Stimulated activated CD8-positive, alpha-beta memory T cell treated with anti-CD3 and anti-CD28 coated beads, Interleukin-15, amount 100 ng/mL, for 4 hours (primary cell): ENCODE measurements at places on chromosomes 12 and 14.

GRCh38 chr12:64256166-64256800 is 34.2 kb upstream of the KICS2 start:
- no peak for DNase-seq

DNA sequence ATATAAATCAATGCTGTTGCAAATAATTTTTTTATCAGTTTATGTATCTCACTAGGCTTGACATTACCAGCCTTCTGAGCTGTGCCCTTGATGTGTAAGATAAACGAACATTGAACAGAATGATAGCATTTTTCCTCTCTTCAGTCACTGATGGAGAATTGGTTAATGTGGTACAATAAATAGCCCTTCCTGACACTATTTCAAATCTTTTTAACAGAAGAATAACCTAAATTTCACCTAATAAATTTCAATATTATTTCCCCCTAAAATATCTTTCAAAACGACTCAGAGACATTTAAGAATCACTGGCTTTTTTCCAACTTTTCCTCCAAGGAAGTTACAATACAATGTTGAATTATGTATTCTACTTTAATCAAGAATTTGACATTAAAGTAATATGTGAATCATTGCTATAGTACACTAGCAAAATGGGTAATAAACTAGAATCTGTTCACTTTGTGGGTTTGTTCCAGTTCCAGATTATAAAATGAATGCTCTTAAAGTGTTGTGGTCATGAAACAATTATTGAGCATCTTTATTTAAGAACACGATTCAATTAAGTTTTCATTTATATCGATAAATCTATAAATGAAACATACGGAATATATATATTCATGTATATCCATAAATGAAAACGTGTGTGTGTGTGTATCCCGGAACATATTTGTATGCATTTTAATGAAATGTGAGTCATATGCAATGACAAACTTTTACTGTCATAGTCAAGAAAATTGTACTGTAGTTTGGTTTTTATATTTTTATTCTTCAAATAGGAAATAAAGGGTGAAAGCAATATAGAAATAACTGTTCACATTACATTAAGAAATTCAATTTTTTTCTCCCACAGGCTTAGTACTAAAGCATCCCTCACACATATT is 2.5 kb upstream of the ATP2B1 start:
- no peak for DNase-seq

DNA sequence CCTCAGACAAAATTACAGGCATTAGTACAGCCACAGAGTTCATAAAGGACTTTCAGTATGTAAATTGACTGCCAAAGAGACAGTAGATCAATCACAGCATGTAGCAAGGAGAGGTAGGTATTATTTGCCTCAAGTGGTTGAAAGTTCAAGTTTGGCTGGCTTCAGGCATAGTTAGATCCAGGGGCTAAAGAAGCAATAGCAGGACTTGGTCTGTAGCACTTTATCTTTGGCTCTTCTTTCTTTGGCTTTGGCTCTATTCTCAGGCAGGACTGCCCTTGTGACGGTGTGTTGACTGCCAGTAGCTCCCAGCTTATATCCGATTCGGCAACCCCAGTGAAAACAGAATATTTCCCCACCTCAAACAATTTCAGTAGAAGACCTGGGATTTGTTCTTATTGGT is 346.0 kb upstream of the TBX3 start:
- no peak for DNase-seq

DNA sequence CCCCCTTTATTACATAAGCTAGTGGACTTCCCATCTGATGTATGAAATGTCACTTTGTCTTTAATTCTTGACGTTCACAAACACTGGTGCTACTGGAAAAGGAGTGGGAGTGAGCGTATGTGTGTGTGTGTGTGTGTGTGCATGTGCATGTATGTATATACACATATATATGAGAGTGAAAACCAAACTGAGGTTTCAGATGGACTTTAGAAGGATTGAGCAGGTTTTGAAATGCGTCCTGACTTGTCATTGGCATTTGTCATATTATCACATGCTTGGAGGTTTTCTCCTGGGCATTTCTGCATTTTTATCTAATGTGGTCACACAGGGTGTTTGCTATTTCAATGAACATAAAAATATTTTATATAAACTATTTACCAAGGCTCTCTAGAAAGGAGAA is 1085.9 kb downstream of the BCL11B start:
- no peak for DNase-seq

DNA sequence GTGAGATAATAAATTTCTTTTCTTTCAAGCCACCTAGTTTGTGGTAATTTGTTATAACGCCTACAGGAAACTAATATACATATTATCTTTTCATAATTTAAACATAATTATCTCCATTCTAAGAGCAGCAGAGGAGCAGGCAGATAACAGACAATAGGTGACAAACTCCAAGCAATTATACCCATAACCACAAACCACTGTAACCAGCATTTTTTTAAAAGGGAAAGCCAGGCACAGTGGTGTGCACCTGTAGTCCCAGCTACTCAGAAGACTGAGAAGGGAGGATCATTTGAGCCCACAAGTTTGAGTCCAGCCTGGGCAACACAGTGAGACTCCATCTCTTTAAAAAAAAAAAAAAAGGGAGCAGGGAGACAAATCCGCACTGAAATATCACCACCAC is 54.9 kb downstream of the ATF7 start:
- DNase-seq, result no peak

DNA sequence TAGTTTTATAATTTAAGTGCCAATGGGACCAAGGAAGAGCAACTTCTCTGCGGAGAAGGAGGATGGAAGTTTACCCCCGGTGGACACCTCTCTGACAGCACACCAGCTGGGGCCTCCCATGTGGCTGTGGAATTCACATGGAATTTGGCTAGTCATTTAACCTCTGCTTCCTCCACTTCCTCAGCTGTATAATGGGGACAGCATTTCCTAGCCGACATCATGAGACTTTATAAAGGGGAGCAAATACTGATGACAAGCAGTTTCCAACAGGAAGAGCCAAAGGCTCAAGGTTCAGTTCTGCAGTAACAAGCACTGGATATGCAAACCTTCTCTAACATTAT is 7.5 kb downstream of the DUSP6 start:
- DNase-seq, result no peak

GRCh38 chr12:109744986-109745942 is 31.6 kb downstream of the FAM222A start:
- no peak for DNase-seq

GRCh38 chr12:48910196-48910595 is 15.1 kb downstream of the FKBP11 start:
- no peak for DNase-seq

DNA sequence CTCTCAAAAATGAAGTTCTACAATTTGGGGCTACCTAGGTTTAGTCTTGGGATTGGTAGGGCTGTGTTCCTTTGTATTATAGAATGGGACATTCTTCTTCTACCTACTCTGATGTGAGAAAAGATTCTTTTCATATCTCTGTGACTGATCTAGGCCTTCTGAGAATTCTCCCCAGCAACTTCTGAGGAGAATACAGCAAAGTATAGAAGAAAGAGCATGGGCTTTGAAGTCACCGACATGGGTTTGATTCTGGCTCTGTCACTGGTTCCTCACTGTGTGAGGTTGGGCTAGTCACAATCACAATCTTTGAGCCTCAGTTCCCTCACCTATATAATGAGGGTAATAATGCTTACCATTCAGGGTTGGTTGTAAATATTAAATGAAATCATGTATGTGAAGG is 5.0 kb downstream of the ATN1 start:
- no peak for DNase-seq

- no peak for DNase-seq
These were observed 3.3 kb downstream of the ENO2 start for GRCh38 chr12:6917491-6918231.

DNA sequence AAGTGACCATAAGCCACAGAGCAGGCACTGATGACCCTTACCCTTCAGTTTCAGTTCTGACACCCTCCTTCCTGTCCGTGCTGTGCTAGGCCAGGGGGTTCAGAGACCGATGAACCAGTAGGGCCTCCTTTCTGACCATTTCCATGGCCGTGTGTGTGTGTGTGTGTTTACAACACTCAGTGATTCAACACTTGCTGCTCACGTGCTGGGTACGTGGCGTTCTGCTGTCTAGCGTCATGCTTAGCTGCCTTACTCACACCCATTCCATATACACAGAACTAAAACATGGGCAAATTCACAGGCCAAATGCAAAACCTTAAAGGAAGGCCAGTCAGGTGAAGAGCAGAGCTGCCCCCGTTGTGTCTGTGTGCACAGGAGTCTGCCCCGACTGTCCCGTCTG is 67.5 kb downstream of the DNAH10 start:
- DNase-seq, result no peak

DNA sequence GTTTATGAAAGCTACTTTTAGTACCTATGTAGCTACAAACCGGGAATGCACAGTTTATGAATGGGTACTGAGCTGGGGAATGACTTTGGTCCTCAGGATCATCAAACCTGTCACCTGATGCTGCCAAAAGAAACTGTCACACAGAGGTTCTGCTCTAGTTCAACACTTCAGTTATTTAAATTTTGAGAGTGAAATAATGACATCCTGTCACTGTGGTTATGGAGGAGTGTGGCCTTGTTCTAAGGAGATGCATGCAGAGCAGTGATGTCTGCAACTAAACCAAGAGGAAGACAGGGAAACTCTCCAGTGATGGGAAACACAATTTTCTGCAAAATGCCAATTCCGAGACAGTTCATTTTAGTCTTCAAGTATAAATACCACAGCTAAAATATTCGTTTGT is 4.8 kb upstream of the AEBP2 start:
- no peak for DNase-seq

DNA sequence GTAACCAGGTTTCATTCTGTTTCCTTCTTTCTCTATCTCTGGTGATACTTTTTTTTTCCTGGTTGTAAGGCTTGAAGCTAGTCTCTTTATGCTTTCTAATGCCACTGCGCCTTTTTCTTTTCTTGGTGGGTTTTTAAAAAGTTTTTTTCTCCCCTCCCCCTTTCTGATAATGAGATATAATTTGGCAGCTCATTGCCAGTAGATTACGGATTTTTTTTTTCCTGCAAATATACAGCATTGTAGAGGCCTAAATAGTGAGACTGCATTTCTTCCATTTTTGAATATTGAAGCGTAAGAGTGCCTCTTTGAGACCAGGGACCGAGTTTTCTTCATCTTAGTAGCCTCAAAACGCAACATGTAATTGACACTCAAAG is 1.1 kb downstream of the PAPOLA start:
- DNase-seq, result no peak

DNA sequence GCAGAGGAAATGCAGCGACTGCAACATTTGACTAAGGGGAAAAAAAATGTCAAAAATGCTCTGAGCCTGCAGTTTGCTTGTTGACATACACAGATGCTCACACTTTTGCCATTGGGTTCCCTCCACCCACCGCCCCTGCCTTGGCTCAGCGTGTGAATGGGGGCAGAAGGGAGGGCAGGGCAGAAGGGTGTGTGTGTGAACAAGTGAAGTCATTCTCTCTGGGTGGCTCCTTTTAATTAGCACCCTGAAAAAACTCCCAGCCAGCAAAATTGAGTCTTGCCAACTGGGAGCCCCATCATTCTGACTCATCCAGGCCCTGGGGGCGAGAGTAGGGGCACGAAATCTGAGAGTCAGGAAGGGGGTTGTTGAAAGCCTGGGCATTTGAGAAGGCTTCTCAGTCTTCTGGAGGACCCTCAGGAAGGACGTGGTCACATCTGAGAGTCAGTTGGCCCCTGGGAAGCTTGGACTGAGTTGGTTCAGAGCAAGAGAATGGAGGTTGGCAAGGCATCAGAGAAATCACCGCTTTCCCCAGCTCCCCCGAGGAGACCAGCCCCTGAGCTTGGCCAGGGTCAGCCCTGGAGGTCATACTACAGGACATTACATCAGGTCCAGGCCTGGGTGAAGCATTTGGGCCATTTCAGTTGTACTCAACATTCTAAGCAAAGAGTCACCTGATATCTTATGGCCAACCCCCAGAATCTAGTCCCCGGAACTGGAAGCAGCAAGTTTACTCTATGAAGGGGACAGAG is 22.7 kb upstream of the KRT78 start:
- no peak for DNase-seq

- no peak for DNase-seq
These were observed 4.9 kb downstream of the NCKAP1L start for GRCh38 chr12:54502485-54502884.

DNA sequence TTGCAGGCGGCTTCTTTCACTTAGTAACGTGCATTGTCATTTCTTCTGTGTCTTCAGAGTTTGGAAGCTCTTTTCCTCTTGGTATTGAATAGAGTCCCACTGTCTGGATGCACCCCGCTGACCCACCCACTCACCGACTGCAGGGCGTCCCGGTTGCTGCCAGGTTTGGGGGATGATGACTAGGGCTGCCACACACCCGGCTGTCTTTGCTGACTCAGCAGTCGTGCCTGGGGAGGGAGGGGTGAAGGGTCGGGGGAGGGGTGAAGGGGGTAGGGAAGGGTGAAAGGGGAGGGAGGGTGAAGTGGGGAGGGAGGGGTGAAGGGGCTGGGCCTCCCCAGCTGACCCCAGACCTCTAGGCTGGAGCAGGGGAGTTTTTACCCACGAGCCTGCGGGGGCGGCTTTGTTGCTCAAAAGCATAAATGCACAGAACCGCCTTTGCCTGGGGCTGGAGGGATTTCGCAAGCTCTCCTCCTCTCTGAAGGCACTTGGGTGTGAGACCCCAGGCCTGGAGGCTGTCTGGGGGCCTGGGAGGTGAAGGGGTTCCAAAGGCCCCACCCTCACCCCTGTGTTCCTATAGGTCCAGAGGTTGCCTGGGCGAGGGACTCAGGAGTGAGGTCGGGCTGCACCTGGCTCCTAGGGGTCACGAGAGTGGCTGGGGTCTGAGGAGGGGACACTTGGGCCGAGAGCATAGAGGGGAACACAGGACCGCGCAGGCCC is 31.3 kb upstream of the ULK1 start:
- DNase-seq, result no peak

- no peak for DNase-seq
These were observed 58.8 kb downstream of the TMEM30B start for GRCh38 chr14:61222388-61222787.

- DNase-seq, result no peak
These were observed 73.3 kb upstream of the USP44 start for GRCh38 chr12:95624589-95624988.

- no peak for DNase-seq
These were observed 4.7 kb downstream of the SPRYD3 start for GRCh38 chr12:53074283-53074998.

GRCh38 chr14:24145690-24146452 is 539 bp downstream of the PSME2 start:
- no peak for DNase-seq

DNA sequence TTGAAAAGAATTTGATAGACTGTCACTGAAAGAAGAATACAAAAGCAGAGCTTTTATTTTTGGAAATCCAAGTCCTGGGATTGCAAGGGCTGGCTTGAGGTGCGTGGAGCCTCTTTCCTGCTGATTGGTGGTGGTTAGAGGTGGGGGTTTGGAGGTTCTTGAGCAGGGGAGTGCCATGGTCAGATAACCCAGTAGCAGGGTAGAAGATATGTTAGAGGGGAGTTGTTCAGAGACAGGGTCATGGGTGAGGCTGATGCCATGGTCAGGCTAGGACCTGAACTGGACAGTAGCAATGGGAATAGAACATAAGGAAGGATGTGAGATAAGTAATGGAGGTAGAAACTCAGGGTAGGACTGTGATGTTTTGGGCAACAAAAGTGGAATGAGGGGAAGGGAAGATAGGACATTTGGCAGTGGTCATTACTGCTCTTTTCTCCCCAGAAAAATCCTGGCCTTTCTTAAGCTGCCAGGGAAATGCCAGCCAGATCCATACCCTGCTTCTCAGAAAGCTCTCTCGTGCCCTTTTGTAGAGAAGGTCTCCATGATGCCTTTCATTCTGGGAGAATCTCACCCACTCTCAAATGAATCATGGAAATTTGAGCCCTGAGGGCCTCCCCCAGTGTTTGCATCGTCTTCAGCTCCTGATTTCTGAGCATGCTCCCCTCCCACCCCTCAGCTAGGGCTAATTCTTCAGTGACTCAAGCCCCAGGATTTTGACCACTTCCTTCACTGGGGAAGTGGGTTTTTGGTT is 9.5 kb downstream of the EMP1 start:
- no peak for DNase-seq

GRCh38 chr14:49670475-49670874 is 17.5 kb downstream of the POLE2 start:
- no peak for DNase-seq
